ENCODE measurements at places on chromosomes 13 and 19.

- no peak for DNase-seq
These were observed 214.8 kb upstream of the UBL3 start for GRCh38 chr13:30065181-30065580.

DNA sequence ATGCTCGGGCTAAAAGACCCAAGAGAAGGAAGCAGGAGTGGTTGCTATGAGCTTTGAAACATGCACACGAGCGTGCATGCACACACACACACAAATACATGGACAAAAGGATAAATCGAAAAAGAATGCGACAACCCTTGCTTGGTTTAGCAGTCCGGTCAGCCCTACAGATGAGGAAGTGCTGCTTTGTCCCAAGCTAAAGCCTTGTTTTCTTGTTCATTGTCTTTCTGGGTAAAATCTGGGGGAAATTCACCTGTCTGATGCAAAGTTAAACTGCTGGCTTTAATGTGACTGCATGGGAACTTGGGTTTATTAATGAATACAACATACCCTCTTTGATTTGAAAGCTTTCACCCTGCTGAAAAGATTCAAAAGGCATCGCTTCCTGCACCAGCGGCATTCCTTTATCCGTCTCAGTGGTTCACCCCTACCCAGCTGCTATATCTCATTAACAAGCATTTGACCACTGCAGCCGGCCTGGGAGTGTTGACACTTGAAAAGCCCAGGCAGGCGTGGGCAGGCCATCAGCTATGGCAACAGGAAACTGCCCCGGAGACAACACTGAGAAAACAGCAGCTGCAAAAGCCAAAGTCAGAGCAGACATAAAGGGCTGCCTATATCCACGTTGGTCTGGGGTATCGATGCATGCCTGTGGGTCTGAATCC, 301.7 kb downstream of the NDFIP2 start:
- DNase-seq = no peak

GRCh38 chr13:114309806-114310410, 4.4 kb upstream of the CHAMP1 start:
- DNase-seq = no peak

DNA sequence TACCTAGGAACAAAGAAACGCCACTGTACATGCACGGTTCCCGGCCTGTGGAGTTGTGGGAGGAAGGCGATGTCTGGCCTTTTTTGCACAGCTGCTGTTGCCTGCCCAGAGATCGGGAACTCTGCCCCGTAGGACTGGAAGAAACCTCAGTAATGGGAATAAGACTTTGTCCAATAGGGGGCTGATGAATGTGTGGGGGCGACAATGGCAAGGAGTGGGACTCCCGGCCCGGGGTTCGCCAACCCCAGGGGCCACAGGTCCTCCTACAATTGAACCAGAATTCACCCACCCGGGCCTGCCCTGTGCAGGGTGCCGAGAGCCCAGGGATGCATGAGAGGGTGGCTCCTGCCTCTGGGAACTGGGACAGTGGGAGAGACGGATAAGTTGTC, 2.0 kb upstream of the CEBPA start:
- DNase-seq = peak; percentile 10

GRCh38 chr19:30450100-30450499, 77.9 kb downstream of the ZNF536 start:
- DNase-seq = no peak

- no peak for DNase-seq
These were observed 34.7 kb upstream of the RANBP3 start for GRCh38 chr19:6012426-6013170.

GRCh38 chr19:36436531-36436930, 18.1 kb upstream of the ZFP82 start:
- no peak for DNase-seq

- DNase-seq = no peak
These were observed 4.6 kb upstream of the SLC25A42 start for GRCh38 chr19:19059018-19059836.

DNA sequence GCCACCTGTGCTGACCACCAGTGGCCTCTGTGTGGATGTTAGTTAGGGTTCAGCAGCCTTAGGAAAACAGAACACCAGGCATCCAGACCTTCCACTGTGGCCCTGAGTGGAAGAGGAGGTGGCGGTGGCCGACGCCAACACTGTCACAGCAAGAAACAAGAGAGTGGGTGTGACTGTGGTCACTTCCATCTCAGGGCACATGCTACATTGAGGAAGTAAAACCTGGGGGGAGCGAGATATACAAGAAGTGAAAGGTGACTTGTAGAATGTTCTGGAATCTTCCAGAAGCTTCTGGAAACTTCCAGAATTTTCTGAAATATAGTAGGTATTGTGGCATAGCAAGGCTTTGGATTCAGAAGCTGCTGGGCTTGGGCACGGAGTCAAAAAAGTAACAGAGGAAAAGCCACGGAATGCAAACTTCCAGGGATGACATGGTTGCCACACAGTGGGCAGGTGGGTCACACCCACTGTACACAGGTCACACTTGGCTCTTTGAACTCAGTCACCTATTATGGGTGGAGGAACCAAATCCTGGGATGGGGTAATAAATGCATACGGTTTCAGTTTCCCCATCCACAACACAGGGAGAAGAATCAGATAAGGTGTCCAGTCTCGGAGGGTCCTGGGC, 24.3 kb downstream of the GNG7 start:
- peak; percentile 21 for DNase-seq

DNA sequence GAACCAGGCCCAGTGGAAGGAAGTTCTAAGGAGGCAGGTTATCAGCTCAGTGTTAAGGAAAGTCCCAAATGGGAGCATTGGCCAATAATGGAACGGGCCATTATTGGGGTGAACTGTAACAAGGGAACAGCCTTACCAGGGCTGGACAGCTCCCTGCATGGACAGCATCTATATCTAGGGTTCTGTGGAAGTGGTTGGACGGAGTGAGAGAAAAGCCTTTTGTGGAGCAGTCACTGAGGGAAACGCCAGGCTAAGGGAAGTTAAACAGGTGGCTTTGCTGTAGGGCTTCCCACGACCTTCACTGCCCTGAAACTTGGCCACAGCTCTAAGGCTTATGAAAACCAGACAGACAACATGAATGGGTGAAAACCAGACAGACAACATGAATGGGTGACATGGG, 17.0 kb downstream of the POU2F2 start:
- no peak for DNase-seq

GRCh38 chr19:17611462-17612244, 56.2 kb downstream of the COLGALT1 start:
- DNase-seq = no peak

DNA sequence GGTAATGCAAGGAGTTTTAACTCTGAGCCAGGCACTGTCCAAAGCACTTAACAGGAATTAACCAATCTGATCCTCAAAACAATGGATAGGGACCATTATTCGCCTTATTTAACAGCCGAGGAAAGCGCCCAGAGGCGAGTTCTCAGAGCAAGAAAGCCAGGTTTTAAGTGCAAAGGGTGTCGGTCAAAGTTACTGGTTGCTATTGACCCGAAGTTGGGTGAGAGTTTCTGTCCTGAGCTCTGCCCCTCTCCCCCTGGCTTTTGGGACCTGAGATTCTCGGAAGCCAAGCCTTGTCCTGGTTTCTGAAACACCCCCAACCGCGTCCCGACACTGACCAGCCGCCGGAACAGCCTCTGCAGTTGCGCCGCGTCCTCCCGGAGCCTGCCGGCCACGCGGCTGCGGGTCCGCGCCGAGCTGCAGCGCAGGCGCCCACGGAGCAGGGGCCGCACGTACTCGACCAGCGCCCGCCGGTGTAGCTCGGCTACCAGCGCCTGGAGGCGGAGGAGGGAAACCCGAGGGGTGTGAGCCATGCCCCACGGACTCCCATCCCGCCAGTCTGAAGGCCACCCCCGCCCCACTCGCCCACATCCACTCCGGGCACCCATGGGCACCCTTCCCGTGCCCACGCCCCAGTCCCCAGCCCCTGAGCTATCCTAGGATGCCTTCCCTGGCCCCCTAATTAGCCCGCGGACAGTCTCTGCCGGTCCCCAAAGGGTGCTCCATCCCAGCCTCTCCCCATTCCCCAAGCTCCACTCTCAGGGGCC, 27.8 kb downstream of the EXOC3L2 start:
- DNase-seq = no peak

DNA sequence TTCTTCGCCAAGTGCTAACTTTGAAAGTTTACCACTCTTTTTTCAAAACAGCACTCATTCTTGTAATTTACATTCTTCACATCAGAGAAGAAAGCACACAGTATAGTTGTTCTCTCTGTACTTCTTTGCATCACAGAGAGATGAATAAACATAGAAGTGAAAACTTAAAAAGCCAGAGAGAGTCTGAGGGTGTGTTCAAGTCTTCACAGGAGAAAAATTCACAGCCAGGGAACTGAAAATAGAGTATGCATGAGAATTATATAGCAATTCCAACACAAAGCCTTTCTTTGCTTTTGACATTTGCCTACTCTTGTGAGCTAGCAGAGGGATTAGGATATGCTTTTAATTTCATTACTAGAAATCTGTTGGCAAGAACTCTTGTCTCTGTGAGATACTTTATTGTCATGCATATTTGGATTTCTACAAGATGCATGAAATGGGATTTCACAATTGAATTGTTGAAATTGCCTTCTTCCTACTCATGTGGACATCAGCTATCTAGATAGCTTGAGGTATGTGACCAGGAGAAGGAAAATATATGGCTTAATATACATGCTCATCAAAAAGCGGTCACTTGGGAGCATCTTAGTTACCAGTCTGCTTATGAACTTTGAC, 166.1 kb downstream of the SLC7A1 start:
- DNase-seq = no peak

- no peak for DNase-seq
These were observed 204.0 kb upstream of the STARD13 start for GRCh38 chr13:33489563-33489962.

DNA sequence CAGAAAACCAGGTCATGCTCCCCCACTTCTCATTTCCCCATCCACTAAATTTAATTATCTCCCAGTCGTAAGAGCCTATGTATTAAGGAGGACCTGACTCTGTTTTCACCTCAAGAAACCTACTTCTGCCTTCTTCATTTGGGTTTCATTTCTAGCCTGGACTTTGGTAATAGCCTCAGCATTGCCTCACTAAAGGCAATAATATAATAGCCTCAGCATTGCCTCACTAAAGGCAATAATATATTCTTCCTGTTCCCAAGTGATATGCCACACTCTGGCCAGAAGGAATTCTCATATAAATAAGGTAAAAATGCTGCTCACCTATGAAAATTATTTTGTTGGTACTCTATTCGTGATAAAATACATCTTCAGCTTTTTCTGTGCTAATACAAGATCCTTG, 993.9 kb downstream of the EFNB2 start:
- no peak for DNase-seq

GRCh38 chr13:98370261-98370660, 193.2 kb upstream of the RNF113B start:
- no peak for DNase-seq

DNA sequence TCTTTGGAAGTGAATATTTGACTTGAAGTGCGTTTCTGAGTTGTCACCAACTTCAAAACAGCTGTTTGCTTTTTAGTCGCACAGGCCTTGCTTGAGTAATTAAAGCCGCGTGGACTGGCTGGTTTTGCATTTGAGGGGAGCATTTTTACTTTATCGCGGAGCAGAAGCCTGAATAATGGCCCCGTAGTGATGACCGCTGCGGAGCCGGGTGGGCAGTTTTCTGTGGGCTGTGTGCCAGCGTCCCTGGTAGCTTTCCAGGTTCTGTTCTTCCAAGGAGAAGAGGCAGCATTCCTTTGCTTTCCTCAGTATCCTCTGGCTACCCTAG, 1.1 kb downstream of the NAA16 start:
- no peak for DNase-seq

DNA sequence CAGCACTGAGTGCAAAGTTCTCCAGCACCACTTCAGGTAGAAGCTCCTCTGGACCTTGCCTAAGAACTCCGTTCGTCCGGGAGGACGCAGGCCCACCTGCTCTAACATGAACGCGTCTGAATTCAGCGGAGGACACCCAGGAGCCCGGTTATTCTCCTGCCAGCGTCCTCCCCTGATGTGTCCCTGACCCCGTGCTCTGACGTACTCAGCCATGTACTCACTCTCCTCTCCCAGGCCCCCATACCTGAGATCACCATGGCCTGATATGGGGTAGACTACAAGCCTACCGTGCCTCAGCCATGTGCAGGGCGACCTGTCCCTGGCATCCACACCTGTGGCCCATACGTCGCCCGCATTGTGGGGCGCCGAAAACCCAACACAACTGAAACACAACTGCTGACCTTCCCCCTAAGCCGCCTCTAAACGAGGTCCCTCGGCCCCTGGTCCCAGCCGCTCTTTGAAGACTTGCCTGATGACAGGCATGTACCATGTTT, 744 bp upstream of the ZNF584 start:
- no peak for DNase-seq

- DNase-seq = no peak
These were observed 2.3 kb downstream of the DDX39A start for GRCh38 chr19:14416817-14417231.

GRCh38 chr19:9883231-9883758, 48.2 kb downstream of the PIN1 start:
- no peak for DNase-seq

DNA sequence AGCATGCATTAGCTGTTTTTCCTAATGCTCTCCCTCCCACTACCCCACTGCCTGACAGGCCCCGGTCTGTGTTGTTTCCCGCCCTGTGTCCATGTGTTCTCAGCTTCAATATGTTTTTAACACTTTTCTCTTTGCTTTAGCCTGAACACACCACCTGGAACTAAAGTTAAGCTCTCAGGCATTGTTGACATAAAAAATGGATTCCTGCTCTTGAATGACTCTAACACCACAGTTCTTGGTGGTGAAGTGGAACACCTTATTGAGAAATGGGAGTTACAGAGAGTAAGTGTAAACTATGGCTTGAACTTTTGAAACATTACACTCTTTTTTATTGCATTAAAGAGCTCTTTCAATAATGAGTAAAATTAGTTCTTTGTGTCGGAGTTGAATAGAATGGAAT, 70.1 kb downstream of the TDRD3 start:
- DNase-seq = no peak

DNA sequence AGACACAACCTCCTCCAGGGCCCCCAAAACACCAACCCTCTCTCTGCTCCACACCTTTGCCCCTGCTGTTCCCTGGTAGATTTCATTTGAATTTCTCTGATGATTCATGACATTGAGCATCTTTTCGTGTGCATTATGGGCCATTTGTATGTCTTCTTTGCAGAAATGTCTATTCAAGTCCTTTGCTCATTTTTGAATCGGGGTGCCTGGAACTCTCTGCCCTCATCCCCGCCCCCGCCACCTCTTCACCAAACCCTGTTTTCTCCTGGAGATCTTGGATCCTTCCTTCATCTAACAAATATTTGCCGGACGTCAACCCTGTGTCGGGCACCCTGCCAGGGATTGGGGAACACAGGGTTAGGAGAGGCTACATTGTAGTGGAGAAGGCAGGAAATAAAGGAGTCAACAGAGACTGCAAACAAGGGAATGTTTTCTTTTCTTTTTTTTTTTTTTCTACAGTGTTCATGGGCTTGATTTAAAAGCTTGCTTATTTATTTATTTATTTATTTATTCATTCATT, 25.5 kb upstream of the SLC1A5 start:
- no peak for DNase-seq

DNA sequence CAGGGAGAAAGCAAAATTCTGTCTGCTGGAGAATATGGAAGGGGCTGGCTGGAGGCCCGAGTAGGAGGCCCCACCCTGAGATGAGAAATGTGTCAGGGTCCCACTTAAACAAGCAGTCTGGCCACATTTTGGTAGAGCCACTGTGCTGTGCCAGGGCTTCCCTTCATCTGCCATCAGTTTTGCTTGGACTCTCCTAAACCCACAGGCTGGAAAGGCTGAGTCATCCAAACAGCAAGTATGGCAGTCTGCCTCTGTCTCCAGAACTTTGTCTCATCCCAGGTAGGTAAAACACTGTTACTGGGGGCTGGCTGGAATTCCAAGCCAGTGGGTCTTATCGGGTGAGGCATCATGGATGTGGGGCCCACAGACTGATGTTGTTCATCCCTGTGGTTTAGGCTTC, 1390.6 kb downstream of the UQCRFS1 start:
- no peak for DNase-seq

- no peak for DNase-seq
These were observed 5.7 kb upstream of the THSD1 start for GRCh38 chr13:52411629-52412028.

Measured in CD4-positive, alpha-beta T cell treated with Interleukin-4 for 1 hour (primary cell).